NCI-H1417 treated with DMSO at 0.1 percent for 48 hours (cell line): ENCODE measurements at places on chromosomes 11 and 22.
A peak's percentile ranks its signal among the peaks of the same experiment; 100 is the strongest.

DNA sequence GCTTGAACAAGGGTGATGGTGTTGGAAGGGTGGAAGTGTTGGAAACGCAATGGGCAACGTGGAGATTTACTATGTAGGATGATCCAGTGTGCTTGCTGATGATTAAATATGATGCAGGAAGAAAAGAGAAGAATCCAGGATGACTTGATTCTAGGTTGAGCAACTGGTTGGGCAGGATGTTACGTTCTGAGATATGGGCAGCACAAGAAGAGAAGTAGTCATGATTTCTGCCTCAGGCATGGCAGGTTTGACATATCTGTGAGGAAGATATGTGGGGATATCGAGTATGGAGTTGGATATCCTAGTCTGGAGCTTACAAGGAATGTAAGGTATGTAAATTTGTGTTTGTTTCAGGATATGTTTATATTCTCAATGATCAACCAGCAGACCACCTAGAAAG lies 1.9 kb downstream of the OR52K1 start:
- DNase-seq, result no peak

DNA sequence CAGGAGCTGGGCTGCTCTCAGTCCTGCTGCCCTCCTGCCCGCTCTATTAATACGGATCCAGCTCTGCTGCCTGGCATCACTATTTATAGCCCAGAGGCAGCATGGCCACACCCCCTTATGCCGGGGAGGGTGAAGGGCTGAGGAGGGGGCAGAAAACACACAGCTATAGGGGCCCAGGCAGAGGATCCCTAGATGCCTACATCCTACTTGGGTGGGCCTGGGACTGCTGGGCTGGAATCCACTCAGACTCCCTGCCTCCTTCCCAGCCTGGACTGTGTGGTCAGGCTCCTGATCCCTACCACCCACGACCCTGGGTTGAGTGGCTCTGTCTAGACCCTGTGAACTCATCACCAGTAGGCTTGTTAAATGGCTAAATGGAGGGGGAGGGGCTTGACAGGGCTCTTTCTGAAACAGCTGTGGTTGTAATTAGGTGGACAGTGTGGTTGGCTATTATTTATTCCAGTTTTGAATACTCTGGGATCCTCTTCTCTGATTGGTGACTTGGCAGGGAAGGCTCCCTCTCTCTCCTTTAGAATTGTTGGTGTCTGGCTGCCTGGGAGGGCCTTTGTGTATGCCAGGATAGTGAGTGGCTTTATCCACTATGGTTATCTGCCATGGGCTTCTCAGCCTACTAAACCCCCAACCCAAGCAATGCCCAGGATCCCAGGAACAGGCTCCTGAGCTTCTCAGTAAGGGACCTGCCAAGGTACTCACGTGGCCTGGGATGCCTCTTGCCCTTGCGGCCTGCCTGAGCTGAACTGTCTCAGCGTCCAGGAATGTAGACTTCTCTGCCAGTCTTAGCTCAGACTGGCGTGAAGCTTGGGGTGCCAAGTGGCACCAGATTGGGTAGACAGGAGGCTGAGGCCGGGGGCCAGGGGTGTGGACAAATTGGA lies 15.2 kb downstream of the PHLDB1 start:
- DNase-seq, result peak; percentile 96

- DNase-seq, result peak; percentile 88
These were observed at the start of gene IFTAP for GRCh38 chr11:36594316-36594989. Gene IFTAP, plus strand, starts transcription at chr11:36594502. Its CDS starts 15,602 bp downstream, at chr11:36610104.

GRCh38 chr11:86606270-86606835 lies 66.1 kb downstream of the ME3 start:
- DNase-seq, result no peak

GRCh38 chr11:93484716-93485115 lies 58.5 kb downstream of the SMCO4 start:
- DNase-seq, result no peak

GRCh38 chr22:19036523-19037273 lies 85.5 kb downstream of the DGCR2 start:
- no peak for DNase-seq

- no peak for DNase-seq
These were observed 34.6 kb upstream of the TMEM123 start for GRCh38 chr11:102487214-102487613.

DNA sequence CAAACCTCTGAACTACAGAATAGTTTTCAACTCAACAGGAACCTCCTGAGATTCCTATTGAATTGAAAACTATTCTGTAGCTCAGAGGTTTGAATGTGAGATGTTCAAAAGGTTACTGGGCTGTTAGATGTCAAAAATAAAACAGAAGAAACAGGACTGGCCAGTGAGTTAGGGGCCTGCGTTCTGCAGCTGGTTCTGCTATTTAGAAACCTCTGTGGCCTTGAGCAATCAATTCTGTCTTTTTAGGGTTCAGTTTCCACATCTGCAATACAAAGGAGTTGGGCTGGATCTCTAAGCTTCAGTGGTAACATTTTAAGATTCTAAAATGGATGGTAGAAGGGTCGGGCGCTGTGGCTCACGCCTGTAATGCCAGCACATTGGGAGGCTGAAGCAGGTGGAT lies 55.8 kb downstream of the CLMP start:
- no peak for DNase-seq

GRCh38 chr11:75311858-75312288 lies 39.6 kb downstream of the ARRB1 start:
- no peak for DNase-seq

DNA sequence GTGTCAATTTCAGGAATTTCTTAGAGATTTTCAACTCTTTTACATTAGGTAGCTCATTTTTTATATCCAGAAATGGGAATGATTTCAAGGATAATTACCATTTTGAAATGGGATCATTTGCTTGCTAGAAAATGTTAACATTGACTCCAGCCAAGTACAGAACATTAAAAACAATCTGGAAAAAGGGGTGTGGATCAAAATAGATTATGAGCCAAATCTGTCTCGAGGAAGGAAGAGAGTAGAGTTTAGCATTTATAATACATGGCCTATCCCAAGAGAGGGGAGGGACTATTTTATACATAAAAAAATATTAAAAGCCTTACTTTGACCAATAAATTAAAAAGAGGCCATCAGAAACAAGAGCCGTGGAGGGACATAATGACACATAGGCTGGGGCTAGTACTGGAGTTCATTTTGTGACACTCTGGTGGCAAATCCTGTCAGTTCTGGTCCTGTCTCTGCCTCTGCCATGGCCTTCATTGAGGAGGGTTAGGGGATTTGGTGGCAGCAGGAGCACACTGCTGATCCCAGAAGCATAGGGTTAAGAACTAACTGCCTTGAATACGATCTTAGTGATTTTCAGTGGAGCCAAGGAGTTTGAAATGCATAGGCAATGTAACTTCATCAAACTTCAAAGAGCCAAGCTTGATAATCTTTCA lies 20.4 kb downstream of the PPP6R3 start:
- DNase-seq, result no peak

GRCh38 chr11:2674658-2675131 lies 25.1 kb downstream of the KCNQ1OT1 start:
- no peak for DNase-seq

DNA sequence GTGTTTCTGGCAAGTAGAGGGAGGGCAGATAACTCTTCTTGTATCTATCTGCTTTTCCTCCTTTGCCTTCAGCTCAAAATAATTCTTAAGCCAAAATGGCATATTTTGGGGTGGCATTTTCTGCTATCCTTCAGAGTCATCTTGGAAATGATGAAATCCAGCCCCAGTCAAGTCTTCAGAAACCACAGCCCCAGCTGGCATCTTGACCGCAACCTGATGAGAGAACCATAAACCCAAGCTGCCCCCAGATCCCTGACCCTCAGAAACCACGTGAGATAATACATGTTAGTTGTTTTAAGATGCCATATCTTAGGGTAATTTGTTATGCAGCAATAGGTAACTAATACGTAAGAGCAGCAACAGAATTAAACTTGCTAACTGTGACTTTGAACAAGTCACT lies 15.1 kb upstream of the PAMR1 start:
- no peak for DNase-seq

DNA sequence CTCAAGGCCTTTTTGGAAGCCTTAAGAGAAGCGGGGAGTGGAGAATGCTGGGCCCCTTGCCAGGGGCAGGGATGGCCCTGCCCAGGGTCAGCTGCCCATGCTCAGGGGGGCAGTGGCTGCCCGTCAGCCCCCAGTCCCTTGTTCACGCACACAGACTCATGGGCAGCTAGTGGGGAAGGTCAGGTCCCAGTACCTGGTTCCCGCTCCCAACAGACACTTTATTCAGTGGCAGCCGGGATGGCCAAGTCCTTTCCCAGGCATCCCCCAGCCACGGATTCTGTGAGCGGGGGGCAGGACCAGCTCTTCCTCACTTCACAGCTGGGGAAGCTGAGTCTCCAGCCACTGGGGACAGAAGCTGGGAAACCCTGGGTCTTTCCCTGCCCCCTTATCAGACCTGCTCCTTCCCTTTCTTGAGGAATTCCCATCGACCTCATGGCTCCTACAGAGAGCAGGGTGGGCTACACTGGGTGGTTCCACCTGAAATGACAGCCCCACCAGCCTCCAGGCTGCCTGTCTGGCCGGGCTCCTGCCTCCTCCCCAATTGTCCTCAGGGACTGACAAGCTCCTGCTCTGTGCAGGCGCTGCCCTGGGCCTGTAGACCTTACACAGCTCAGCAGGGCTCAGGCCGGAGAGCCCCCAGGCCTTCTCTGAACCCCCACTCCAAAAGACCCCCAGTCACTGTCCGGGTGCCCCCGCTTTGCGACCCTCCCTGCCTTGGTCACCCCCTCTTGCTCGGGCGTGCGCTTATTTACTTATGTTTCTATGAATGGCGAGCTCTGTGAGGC lies 61.0 kb upstream of the FGF3 start:
- DNase-seq, result no peak

DNA sequence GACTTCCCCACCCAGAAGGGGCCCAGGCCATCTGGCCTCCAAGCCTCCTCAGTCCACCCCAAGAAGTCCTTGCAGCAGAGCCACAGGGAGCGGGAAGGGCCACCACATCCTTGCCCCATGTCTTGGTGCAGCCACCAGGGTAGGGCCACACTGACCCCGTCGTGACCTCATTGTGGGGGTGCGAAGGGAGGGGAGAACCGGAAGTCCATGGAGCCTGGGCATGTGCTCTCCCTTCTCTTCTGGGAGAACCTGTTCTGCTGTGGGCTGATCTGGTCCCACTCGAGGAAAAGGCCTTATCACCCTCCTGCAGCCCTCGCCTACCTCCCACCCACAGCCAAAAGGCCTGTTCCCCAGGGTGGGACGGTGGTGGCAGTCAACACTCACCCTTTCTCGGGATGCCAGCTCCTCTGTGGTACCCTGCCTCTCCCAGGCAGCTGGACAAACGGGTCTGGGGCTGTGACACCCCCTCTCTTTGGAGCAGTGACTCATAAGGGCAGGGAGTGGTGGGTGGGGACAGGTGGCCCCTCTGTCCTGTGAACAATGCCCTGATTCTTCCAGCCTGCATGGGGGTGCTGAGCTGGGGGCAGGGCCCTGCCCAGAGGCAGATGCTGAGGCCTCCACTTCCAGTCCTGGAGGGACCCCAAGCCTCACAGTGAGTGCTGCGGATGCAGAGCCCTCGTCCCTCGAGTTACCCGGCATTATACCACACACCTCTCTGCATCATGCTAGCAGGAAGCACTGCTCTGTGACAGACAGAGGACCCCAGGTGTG lies 14.6 kb upstream of the CTSD start:
- no peak for DNase-seq

GRCh38 chr11:27977031-27977430 lies 130.9 kb downstream of the KIF18A start:
- no peak for DNase-seq
